ENCODE measurements at places on chromosomes 3 and 15.

- no peak for DNase-seq
Observed at GRCh38 chr15:58987036-58987435, 427 bp upstream of the RNF111 start.

DNA sequence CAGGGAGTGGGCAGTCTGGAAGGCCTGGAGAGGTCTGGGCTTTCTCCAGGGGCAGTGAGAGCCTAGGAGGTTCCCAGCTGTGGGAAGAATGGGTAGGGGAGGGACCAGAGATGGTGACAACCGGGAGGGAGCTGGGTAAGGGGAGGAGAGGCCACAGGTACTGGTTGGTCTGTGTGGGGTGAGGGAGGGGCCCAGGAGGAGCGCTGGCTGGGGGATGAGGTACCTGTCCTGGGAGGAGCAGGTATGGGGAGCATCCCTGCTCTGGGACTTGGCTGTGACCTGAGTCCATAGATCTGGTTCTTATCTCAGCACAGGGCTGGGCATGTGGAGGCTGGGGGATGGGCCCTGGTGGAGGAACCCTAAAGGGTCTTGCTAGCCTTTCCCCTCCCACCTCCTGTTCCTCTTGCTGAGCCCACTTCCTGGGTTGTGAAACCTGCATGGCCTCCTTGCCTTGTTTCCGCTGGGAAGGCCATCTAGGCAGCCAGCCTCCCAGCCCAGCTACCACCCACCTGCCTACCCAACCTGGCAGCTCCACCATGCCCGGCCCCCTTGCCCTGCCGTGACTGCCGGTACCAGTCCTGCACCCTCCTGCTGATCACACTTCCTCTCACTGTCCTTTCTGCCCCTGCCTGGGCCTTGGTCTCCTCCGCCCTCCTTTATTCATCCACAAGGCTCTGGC lies 11.0 kb downstream of the PRKCD start:
- no peak for DNase-seq

GRCh38 chr15:69820819-69821218 lies 276.9 kb downstream of the TLE3 start:
- no peak for DNase-seq

DNA sequence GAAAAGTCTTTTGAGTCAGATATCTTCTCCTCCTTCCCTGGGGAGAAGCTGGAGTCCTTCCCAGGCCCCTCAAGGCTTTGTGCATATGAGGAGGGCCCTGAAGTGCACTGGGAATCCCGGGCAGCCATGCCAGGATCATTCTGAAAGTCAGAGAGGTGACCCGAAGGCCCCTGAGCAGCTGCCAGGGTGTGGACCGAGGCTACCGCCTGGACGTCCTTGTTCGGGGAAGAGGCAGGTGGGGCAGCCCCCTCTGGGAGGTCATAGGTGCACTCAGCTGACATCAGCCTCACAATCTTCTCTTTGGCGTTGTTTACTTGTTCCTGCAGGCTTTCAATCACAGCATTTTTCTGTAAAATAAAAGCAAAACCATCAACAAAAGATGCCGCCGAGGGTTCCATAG lies 73.8 kb upstream of the GSK3B start:
- no peak for DNase-seq

Measured in chondrocyte (in vitro differentiated cells).